CD4-positive, alpha-beta T cell treated with Interleukin-17A for 1 hour (primary cell): ENCODE measurements at places on chromosomes 16 and 17.

- DNase-seq: no peak
Measured at GRCh38 chr17:76371656-76372628, 12.5 kb upstream of the SPHK1 start.

DNA sequence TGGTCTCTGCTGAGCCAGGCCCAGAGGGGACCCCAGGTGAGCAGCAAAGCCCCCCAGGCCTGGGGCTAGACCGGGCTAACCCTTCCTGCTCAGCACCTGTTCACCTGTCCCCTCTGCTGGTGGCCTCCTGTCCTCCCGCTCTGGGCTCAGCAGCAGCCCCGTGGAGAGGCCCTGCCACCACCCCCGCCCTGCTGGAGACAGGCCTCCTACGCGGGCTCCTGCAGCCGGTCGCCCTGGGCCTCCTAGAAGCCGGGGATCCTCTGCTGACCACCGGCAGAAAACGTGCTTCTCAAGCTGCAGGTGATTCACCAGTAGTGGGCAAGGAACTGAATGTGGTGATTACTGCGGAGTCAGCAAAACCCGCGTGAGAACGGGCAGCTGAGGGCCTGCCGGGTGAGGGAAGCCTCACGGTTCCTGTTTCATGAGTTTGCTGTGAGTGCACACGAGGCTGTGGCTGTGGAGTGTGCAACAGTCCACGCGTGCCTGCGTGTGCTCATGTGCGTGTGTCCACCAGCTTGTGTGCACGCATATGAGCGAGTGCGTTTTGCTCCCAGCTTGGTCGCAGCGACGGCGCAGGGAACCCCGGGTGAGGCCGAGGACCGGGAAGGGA lies 792 bp downstream of the SECTM1 start:
- DNase-seq: peak; percentile 36

DNA sequence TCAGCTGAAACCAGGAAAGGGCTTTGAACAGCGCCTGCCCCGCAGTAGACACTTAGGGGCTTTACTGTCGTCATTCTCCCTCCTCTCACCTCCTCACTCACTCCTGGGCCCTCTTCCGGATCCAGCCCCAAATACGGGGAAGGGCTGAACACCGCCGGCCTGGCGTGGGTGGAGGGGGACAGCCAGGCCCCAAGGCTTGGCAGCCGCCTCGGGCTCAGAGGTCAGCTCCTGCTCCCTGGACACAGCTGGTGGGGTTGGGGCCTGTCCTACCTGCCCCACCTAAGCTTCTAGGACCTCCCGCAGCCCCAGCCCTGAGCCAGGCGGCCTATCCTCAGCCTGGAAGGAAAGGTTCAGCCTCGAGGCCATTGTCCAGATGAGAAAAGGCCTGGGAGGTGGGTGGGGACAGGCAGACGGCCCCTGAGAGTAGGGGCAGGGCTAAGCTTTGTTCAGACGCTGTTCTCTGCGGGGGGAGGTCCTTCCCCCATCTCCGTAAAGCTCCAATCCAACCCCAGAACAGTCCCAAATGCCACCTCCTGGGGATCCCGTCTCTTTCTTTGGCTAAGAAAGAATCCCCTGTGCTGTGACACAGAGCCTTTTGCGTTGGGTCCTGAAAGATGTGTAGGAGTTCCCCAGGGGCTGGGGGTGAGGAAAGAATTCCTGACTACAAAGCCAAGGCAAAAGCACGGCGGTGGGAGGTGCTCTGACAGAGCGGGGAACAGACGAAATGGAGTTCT lies 881 bp upstream of the LLGL1 start:
- no peak for DNase-seq

DNA sequence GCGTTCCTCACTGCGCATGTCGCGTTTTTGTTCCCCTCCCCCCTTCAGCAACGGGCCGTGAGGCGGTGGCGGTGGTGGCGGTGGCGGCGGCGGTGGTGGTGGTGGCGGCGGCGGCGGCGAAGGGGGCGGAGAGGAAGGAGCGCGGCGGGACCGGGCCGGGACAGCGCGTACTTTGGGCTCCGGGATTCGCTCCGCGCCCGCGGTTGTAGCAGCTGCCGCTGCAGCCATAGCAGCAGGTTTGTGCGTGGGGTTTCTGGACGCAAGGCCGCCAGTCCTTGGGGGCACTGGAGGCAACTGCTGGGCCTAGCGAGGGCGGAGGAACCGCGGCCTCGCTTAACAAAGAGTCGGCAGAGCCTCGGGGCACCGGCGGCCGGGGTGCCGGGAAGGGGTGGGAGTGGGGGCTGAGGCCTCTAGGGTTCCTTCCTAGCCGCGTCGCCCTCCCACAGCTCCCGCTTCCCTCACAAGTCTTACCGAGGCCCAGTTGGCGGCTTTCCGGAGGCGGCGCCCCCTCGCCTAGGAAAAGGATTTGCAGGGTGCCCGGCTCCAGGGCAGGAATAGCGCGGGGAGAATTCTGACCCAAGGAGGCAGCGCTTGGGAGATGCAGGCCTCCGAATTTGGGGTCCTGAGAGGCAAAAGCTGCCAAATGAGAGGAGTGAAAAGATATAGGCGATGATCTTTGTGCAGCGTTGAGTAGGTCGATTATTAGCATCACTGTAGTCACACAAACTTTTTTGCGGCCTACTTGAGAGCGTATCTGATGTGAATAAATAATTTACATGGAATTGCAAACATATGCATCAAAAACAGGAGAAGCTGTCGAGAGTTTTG lies at the start of gene DDX42:
TSS of gene DDX42 (plus strand) at position 30 of the 828 bp plus-strand sequence. CDS start 12,880 bp downstream, outside the sequence.
- DNase-seq: no peak

DNA sequence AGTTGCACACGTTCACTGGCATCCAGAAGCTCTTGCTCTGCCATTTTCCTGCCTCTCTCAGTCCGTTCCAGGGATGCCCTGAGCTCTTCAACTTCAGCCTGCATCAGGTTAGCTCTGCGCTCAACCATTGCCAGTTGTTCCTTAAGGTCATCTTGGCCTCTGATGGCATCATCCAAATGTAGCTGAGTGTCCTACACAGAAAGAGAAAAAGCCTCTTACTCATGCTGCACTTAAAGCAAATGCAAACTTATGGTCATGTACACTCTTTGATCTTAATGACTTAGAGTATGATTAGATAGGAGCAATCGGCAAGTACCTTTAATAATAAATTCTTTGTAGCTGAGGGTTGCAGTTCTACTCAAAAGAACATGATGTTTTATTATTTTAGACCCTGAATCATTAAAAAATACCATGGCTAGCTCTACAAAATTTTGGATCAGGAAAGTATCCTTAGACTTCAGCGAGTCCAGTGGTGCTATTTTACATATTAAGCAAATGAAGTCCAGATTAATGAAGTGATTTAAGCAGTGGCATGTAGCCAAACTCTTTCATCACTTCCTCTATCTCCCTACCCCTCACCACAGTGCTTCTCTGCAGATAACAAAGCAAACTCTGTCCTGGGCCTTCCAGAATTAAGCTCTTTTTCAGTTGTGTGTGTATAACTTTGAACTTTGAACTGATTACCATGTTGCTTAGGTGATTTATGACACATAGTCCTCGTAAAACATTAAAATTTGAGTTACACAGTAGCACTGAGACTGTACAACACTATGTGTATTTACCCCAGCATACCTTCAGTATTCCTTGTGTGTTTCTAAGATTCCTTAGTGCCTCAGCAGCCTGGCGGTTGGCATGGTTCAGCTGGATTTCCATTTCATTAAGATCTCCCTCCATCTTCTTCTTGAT lies 22.1 kb downstream of the MYH4 start:
- DNase-seq: no peak

DNA sequence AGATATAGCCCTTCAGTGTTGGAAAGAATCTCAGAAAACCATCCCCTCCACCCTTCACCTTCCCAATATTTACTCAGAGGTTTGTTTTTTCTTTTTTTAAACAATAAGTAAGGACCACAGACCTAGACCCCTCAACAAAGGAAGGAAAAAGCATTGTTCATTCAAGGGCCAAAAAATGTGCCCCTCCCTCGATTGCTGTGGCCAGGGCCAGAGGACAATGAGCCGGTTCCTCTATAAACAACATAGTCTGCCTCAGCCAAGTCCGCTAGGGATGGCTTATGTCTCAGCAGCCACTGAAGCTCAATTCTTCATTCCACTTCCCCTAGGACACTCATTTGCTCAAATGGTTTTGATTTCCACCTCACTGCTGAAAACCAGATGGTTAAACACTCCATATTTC lies 24.0 kb downstream of the TRIM16 start:
- no peak for DNase-seq

DNA sequence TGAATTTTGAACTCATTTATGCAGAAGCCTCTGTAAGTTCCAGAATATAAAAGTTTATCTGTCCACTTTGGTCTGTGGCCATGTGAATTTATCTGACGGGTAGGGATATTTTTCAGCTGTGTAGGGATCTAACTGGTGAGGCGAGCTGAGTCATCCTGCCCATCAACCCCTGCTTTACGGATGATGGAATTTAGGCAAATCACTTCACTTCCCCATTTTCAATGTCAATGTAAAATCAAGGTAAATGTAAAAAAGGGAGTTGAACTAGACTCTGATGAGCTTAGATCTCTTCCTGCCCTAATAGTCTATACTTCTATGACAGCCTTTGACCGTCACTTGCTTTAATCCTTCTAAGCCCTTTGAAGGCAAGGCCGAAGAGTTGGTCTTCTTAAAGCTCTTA lies 2.6 kb downstream of the SLC16A6 start:
- DNase-seq: no peak

DNA sequence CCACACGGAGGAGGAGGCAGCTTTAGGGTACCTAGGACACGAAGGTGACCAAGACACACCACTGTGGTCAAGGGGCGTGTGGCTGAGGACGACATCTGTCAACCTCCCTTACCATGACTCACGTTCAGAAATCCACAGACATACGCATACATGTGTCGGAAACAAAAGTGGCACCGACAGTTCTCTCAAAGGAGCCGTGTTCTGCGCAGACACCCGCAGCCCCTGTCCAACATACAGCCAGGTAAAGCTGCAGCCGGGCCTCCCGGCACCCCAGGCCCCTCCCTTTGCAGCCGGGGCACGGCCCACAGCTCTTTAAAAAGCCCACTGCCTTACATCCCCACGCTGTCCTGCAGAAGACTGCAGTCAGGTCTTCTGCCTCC lies 40.5 kb upstream of the KLHDC4 start:
- DNase-seq: no peak

- no peak for DNase-seq
Measured at GRCh38 chr16:88023366-88023765, 72.1 kb downstream of the BANP start.

- DNase-seq: no peak
Measured at GRCh38 chr16:87974178-87974577, 22.9 kb downstream of the BANP start.

DNA sequence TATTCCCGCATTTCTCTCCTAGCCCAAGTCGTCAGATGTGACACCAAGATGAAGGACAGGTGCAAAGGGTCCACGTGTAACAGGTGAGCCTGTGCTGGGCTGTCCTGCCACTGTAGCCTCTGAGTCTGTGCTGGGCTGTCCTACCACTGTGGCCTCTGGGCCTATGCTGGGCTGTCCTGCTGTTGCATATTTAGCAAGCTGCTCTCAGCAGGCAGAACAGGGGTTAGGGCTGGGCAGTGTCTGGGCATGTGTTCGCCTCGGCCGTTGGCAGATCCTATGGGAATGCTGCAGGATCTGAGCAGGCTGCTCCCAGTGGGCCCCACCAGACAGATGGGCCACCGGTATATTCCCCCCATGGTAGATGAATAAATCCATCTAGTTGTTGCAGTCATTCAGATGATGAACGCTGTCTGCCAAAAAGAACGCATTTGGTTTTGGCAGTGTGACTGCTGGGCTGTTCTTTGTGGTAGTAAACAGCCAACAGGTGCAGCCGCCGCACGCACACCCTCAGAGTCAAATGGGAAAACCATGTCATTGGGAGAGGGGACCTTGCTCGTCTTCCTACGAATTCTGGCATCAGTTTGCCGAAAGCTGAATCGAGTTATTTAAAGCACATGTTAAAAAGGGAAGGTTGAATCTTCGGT lies 49.2 kb downstream of the CRISPLD2 start:
- DNase-seq: no peak

GRCh38 chr17:260031-260791 lies 78.8 kb upstream of the DOC2B start:
- no peak for DNase-seq

GRCh38 chr16:46775214-46775613 lies 27.1 kb upstream of the MYLK3 start:
- no peak for DNase-seq

DNA sequence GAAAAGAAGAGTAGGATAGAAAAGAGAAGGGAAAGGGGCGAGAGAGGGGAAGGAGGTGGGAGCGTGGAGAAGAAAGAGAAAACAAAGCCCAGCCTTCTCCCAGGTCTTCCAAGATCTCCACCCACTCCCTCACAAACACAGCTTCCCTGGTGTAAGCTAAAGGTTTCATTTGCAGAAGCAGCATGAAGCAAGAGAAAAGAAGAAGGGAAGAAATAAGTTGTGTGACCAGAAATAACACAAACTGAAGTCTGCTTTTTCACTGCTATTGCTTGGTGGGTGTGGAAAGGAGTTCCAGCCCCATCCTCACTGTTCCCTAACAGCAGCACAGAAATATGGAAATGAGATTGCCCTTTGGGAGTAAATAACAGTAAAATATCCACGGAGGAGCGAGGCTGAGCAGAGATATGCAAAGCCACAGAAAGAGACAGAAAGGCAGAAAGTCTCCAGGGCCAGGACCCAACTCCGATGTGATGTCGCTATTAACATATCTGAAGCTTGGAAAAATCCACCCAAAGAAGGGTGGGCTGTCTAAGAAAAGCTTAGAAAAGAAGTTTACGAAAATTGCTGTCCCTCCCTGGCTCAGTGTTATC lies 10.3 kb upstream of the GAS7 start:
- no peak for DNase-seq

DNA sequence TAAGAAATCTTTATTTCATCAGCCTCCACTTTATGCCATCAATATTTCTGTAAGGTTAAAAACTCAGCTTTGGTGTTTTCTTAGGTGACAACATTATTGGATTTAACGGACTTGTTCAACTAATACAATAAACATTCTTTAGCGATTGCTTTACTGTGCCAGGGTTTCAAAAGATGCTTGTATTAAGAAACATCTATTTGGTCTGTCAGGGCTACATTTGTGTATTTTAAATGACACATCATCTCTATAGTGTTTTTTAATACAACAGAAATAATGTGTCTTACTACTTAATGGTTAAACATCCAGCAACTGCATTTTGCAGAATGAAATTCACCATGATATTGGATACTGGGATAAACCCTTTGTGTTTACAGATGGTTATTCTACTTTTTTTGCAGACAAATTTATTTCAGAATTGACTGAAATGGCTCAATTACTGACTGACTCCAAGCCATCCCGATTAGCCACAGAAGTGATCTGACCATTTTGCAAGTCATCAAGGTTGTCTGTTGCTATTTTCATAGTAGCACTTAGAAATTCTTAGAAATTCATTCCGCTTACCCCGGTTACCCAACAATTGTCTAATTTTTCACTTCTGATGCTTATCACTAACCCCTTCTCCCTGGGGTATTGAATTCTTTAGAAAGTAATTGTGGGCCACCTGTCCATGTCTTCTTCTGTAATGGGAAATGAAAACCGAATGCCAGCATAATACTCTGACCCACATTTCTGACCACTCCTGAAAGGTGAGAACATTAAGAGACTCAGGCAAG lies 63.7 kb downstream of the HS3ST3A1 start:
- DNase-seq: no peak
